ENCODE measurements at places on chromosomes 13 and 19.

- no peak for DNase-seq
Measured at GRCh38 chr19:15471639-15472101, 7.3 kb upstream of the RASAL3 start.

DNA sequence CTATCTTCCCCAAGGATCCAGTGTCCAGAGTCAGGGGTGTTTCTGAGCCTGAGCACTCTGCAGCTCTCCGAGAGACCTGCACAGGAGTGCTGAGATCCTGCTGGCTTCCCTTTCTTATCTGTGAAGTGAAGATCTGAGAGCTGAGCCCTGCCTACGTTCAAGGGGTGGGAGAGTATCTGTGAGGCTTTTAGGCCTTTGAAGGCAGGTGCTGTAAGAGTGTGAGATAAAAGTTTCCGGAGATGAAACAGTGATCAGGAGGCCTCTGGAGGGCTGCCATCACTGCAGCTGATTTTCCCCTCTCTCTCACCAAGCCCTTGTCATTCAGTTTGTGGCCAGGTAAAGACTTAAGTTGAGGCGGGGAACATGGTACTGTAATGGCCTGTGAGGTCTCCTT is 83.1 kb downstream of the AKAP11 start:
- no peak for DNase-seq

DNA sequence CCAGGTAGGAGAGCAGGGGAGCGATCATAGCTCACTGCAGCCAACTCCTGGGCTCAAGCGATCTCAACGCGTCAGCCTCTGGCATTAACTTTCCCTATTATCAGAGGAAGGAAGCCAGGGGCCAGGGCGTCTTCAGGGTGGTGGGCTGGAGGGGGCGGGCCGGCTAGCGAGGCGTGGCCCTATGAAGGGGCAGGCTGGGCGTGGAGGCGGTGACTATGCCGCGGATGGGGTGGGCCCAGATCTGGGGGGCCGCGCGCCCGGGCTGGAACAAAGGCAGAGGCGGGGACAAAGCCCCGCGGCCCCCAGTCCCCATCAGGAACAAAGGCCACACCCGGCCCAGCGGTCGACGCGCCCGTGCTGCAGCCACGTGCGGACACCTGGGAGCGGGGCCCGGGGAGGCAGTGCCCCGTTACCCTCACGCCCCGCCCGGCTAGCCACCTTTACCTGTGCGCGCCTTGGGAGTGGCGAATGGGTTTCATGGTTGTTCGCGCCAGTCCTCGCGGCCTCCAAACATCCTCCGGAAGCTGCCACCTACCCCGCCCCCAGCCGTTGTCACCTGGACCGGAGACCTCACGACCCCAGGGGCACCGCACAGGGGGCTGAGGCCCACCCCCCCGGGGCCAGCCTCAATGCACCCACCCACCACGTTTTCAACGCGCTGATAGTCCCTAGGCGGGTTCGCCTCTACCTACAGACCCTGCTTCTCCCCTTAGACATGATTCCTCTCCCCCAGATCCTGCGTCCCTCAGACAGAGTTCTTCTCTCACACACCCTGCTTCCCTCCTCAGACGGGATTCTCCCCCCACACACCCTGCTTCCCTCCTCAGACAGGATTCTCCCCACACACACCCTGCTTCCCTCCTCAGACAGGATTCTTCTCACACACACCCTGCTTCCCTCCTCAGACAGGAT is 5.4 kb upstream of the TRIM28 start:
- DNase-seq = no peak

DNA sequence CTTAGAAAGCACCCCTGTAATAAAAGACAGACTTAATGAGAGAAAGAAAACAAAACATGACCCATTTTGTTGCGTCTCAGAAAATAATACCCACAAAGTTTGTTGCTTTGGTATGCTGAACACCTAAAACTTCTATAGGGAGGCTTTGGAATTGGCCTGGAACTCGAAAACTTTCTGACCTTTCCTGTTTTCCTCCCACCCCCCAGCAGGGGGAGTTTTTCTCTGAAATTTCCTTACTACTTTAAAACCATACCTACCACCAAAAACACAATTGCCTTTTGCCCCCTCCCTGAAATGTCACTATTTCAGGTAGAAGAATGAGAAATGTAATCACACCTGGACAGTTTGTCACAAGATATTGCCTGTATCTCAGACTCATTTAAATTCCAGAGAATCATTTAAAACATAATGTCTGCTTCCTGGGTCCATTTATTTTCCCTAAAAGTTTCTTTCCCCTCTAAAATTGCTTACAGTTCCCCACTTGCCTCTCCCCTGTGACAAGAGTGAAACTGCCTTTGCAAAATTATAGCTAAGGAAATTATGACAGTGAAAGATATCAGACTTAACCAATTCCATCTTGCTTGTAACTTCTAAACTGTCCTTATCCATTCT is 2700.2 kb downstream of the PCDH9 start:
- DNase-seq = no peak

GRCh38 chr13:111011899-111012298 is 97.0 kb upstream of the ANKRD10 start:
- DNase-seq = no peak

- DNase-seq = no peak
Measured at GRCh38 chr13:50889317-50889716, 20.3 kb upstream of the RNASEH2B start.

GRCh38 chr13:50104493-50104892 is 89.2 kb downstream of the KCNRG start:
- no peak for DNase-seq

GRCh38 chr13:48096670-48097069 is 1.8 kb upstream of the MED4 start:
- DNase-seq = no peak

DNA sequence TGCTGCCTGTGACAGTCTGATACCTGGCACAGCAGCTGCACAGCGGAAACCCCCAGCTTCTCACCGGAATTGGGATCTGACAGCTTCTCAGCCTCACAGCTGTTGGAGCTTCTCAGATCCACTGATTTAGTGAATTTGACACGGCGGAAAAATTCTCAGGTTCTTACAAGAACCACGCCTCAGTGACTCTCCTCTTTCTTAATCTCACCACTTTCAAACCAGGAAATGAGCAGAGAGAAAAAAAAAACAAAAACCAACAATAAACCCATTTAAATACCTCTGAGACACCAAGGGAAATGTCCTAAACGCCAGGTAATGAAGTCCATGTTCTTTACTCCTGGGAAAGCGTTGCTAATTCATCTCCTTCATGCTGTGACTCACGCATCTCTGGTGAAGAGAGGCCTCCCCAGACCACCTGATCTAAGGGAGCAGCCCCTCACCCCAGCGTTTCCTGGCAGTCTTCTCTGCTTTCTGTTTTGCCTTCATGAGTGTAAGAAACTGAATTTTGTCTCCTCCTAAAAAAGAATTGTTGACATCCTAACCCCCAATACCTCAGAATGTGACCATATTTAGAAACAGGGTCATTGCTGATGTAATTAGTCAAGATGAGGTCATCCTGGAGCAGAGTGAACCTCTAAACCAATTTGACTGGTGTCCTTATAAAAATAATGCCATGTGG is 15.9 kb upstream of the IZUMO2 start:
- no peak for DNase-seq

- DNase-seq = no peak
Measured at GRCh38 chr13:38308736-38309135, 40.9 kb upstream of the UFM1 start.

- no peak for DNase-seq
Measured at GRCh38 chr13:106003651-106004050, 531.8 kb downstream of the EFNB2 start.

- DNase-seq = no peak
Measured at GRCh38 chr19:53808710-53809125, 15.4 kb downstream of the NLRP12 start.

DNA sequence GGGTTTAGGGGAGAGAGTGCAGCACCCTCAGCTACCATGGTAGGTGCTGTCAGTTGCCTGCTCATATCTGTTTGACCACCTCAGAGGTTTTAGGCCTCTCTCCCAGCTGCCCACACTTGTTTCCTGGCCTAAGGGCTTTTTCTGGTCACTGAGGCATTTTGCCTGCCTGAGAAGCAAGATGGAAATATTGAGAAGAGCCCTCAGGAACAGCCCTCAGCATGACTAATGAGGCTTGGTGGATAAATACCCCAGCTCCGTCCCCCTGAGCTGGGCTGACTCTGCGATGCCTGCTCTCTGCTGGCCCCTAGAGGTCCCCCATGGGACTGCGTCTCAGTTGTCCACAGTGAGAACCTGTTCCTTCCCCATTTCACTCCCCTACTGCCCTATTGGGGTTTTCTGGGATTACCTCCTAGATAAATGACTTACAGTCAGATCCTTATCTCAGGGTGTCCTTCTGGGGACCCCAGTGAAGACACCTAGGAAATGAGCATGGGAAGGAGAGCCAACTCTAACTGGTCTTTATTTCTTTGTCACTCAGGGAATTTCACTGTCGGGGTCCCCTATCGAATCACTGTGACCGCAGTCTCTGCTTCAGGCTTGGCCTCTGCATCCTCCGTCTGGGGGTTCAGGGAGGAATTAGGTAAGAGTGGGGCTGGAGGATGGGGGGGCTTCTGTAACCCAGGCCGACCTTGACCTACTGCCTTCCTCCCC is 13.3 kb downstream of the PALM3 start:
- no peak for DNase-seq

- DNase-seq = no peak
Measured at GRCh38 chr13:104057861-104058260, 991.6 kb upstream of the SLC10A2 start.

- no peak for DNase-seq
Measured at GRCh38 chr13:101423872-101424271, 7.6 kb upstream of the NALCN start.

DNA sequence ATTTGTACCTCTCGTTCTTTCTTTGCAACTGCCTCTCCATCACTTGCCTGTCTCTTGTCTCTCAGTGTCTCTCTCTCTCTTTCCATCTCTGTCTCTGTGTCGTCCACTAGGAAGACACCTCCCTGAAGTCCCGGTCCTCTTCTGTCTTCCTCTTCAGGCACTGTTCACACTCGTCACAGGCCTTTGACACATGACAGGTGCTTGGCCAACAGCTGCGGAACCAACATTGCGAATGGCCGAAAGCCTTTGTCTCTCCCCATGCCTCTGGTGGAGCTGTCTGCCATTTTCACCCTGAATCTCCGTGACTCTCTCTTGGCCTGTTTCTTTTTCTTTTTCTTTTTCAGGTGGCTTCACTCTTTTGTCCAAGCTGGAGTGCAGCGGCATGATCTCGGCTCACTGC is 2.8 kb downstream of the HIPK4 start:
- no peak for DNase-seq

DNA sequence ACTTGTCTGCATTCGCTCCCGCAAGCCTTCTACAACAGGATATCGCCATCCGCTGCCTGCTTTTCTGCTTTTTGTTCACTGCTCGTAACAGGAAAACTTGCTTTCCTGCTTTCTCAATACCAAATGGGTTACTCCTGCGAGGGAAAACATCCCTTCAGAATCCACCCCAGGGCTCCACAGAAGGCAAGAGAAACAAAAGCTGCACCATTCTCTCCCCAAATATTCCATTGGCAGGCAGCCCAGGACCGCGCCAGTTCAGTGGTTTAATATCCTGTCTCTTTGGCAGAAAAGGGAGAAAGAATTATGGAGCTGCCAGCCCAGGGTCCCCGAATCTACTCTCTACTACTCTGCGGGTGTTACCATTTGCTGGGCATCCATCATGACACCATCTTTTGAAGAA is 84.7 kb upstream of the DOCK9 start:
- peak; percentile 52 for DNase-seq

- no peak for DNase-seq
Measured at GRCh38 chr13:106078191-106078590, 457.3 kb downstream of the EFNB2 start.

DNA sequence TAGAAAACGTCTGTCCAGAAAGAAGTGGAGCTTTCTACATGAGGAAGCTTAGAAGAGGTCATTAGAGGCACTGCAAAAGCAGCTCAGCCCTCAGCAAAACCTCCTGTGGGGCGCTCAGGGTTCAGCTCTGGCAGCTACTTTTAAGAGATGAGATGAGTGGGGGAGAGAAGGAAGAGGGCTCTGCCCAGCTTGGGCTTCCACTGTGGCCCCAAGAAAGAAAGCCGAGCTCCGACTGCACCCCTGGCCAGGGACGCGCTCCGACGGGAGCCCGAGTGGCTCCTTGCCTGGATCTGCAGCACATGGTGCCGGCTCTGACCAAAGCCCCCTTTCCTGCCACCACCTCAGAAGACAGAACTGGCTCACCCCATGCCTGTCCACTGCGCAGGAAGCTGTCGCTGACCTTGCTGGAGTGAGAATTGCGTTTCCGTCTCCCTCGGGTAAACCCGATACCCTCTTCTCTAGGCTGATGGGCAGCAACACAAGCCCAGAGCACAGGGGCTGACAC is 36.4 kb downstream of the NAXD start:
- DNase-seq = no peak

GRCh38 chr13:29713839-29714238 is 118.4 kb upstream of the SLC7A1 start:
- no peak for DNase-seq

DNA sequence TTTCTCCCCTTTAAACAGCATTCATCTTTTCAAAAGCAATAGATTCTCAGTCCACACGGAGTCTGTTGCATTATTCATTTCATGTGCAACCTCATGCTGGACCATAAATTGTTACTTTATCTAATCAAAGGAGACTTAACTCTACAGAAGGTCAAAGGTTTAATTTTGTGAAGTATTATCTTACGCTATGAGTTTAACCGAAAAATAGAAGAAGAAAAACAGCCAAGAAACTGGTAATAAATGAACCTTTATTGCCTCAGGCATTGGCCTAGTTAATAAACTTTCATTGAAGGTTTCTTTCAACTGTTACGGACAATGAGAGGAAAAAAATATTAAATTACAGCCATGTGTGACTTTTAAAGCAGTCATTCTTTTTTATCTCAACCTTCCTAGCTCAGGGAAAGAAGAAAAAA is 223.6 kb downstream of the DACH1 start:
- DNase-seq = no peak

GRCh38 chr19:342801-343421 is 1.7 kb downstream of the MIER2 start:
- DNase-seq = no peak

GRCh38 chr19:40279761-40280607 is 5.2 kb downstream of the AKT2 start:
- no peak for DNase-seq

GRCh38 chr13:42066542-42066941 is 18.1 kb downstream of the DGKH start:
- DNase-seq = no peak

DNA sequence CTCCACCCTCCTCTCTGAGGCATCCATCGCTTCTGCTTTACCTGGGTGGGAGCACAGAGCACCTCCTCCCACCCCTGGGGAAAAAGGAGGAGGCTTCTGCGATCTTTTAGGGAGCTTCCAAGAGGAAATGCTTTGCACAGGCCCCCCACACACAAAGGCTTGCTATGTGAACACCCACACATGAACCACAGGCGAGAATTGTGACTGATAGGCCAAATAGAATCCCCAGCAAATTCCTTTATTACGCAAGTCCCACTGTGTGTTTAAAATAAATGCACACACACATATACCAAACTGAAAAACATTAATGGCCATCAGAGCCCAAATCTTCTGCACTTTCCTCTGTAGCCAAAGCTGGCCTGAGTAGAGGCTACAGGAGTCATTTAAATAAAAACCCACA is 50.6 kb downstream of the HSPH1 start:
- no peak for DNase-seq

DNA sequence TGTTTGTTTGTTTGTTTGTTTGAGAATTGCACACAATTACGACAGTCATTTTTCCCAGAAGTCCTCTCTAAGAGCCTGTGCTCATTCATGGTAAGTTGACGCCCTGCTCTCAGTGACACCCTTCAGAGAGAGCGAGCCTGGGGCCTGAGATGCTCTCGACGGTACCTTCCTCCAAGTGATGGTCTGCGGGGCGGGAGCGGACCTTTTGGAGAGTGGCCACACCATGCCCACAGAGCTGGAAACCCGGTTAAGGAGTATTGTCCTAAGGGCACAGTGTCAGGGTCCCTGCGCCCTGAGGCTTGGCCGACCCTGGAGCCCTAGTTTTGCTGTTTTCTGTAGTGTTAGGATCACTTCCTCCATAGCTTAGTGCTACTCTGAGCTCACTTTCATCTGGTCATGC is 3.6 kb downstream of the POP4 start:
- no peak for DNase-seq

Measured in SK-N-MC (cell line).